ENCODE measurements at places on chromosomes 11 and 22.
A peak's percentile ranks its signal among the peaks of the same experiment; 100 is the strongest.

GRCh38 chr11:125262194-125262829, 97.8 kb downstream of the PKNOX2 start:
- no peak for DNase-seq

DNA sequence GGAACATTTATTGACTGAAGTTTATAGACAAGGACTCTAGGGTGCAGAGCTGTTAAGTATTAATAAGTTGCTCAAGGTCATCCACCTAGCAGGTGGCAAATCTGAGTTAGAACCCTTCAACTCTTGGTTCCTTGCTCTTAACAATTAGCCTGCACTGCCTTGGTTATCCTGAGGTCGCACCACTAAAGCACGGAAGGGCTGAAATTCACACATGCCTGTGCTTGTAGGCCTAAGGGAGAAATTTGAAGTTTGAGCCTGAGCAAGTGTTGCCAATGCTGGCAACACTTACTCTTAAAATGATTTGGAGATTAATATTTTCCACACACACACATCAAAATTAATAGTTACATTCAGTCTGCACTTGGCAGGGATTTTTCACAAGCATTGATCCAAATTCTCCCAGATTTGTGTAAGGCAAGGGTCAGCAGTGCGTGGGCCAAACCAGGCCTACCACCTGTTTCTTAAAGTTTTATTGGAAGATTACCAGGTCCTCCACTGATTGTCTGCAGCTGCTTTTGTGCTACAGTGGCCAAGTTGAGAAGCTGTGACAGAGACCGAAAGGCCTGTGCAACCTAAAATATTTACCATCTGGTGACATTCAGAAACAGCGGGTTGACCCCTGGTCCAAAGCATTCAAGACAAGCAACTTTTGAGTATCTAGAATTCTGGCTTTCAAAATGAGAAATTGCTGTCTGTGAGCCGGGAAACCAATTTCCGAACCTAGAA, 16.3 kb downstream of the APOL5 start:
- no peak for DNase-seq

- DNase-seq: no peak
Measured at GRCh38 chr11:47950396-47950795, 30.0 kb upstream of the PTPRJ start.

DNA sequence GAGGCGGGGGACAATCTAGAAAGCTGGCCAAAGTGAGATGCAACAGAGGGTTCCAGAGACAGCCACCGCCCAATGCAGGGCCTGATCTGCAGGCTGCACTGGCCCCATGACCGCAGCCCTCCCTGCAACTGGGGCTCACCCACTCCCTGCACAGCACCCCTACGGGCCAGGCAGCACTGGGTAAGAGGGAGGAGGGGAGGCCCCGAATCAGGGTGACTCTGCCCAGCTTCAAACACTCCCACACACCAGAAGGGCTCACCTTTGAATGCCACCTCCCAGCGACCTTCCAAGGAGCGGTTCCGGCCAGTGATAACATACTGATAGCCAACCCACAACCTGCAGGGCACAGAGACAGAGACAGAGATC, 59.3 kb downstream of the DGCR2 start:
- no peak for DNase-seq

DNA sequence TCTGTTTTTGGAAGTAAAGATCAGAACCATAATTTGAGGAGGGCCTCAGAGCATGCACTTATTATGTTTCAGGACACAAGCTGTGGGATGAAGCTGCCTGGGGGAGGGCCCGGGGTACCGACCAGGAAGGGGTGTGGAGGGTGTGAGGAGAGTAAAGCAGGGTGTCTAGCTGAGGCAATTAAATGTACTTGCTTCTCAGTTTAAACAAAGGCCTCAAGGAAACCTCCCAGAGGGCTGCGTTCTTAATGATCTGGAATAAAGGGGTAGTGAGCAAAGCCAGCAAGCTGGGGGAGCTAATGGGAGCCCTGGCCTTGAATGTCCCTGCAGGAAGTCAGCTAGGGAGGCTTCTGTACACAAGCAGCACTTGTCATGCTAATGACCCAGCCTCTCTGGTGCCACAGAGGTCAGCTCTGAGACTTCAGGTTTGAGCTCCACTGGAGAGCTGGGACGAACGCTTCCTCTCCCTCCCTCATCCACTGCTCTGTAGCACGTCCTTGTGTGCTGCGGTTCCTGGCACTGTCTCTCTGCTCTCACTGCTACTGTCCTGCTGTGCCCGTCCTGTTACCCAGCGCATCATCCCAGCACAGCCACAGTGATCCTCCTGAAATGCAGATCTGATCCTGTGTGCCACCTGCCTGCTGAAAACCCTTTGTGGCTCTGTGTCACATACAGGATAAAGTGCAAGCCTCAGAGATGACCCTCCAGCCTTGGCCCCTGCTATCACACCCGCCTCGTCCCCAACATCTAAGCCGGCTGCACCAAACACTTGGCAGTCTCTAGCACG, 159.7 kb downstream of the DBX1 start:
- no peak for DNase-seq

DNA sequence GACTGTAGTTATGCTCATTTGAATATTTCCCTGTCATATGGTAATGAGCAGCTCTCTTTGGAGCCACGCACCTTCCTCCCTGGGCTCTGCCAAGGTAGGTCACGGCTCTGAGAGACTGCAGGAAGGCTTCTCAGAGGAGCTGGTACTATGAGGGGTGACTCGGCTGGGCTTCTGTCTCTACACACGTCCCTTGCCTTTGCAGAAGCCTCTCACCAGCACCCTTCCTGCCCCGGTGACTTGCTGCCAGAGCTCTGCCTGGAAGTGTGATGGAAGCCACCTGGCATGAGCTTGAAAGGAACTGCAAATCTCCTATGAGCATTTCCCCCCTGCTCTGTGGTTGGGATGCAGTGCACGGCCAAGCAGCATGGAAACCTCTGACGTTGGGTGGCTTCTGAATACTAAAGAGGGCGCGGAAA, 74.2 kb downstream of the KIRREL3 start:
- DNase-seq: no peak

DNA sequence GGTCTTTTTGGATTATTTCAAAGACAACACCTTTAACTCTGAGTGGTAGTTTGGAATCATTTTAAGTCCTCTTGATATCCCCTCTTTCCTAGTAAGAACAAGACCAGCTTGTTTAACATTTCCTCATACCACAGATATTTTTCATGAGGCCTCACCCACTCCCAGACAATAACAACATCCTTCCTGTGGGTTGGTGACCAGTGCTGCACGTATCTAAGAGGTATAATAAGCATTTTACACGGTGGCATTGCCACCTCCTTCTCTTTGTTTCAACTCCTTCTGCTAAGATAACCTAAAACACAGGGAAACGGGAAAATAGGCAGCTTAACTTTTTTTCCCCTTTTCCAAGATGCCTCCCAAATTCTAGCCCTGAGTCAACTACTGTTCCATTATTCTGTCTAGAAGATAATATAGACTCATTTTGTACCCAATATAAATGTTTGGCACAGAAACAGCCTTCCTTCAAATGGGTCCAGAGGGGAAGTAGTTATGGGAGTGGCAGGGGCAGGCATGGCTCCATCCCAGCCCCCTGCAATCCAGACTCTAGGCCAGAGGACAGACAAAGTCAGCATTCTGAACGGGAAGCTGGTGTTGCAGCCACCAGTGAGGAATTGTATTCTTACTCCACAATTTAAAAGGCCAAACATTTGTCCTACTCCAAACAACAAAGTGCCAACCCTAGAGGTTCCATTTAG, 28.5 kb downstream of the MAML2 start:
- DNase-seq: peak; percentile 47

Measured in SW 1271 (cell line).